Caki2 (cell line): ENCODE measurements at places on chromosomes 7 and 10. TPM values are rescaled to one million over a fixed set of nuclear protein-coding genes. Genes with fewer than 3 reads are reported as not detected.

The IQCE gene
- total RNA-seq: 8.9 and 32.5 TPM in 2 replicates

The SH2B2 gene
- 7.0 and 16.5 TPM in 2 replicates for total RNA-seq

The BTRC gene
- 4.8 and 11.3 TPM in 2 replicates for total RNA-seq

The LIPK gene
- total RNA-seq: not detected in 2 replicates

The C7orf57 gene
- total RNA-seq: 0.26 and 1.6 TPM in 2 replicates

The ADCY1 gene
- total RNA-seq: 0.32 TPM in 1 of 2 replicates, not detected in the other

The H2BK1 gene
- total RNA-seq: not detected in 2 replicates

The MSRB2 gene
- 35.4 and 42.6 TPM in 2 replicates for total RNA-seq

The IL6 gene
- 2.0 and 6.4 TPM in 2 replicates for total RNA-seq

The OR2A25 gene
- not detected in 2 replicates for total RNA-seq

The CYP3A7 gene
- not detected in 2 replicates for total RNA-seq

The LRIT1 gene
- total RNA-seq: not detected in 2 replicates

The VWDE gene
- total RNA-seq: 3.8 and 4.1 TPM in 2 replicates

The OR2A42 gene
- total RNA-seq: not detected in 2 replicates

The CASTOR2 gene
- 2.5 and 3.7 TPM in 2 replicates for total RNA-seq

The KLHL7 gene
- 36.2 and 46.4 TPM in 2 replicates for total RNA-seq

The NUDCD3 gene
- 29.4 and 30.3 TPM in 2 replicates for total RNA-seq

The ASB10 gene
- total RNA-seq: not detected in 2 replicates

The DLX5 gene
- total RNA-seq: 0.10 TPM in 1 of 2 replicates, not detected in the other

The RET gene
- total RNA-seq: 0.37 TPM in 1 of 2 replicates, not detected in the other

The MCM10 gene
- total RNA-seq: 19.9 and 47.0 TPM in 2 replicates

The PARD3 gene
- total RNA-seq: 237 and 254 TPM in 2 replicates

The ANKRD7 gene
- 1.9 and 4.0 TPM in 2 replicates for total RNA-seq

The FAM131B gene
- 0.03 TPM in 1 of 2 replicates, not detected in the other for total RNA-seq

The NXPH1 gene
- 0.14 TPM in 1 of 2 replicates, not detected in the other for total RNA-seq

The PNLIPRP2 gene
- total RNA-seq: 1.4 TPM in 1 of 2 replicates, not detected in the other

The AKR1D1 gene
- not detected in 2 replicates for total RNA-seq

The CLDN4 gene
- 326 and 414 TPM in 2 replicates for total RNA-seq

The ACTR3C gene
- total RNA-seq: 3.7 and 23.0 TPM in 2 replicates

The LZTS2 gene
- total RNA-seq: 35.5 and 37.2 TPM in 2 replicates

The RNF32 gene
- 2.6 and 13.5 TPM in 2 replicates for total RNA-seq

The RHOBTB1 gene
- 23.6 and 26.7 TPM in 2 replicates for total RNA-seq

The TSPAN13 gene
- 47.5 and 57.1 TPM in 2 replicates for total RNA-seq

The NUTM2A gene
- total RNA-seq: 1.7 TPM in 1 of 2 replicates, not detected in the other

The CAPZA2 gene
- 167 and 214 TPM in 2 replicates for total RNA-seq

The HTR7 gene
- 0.03 TPM in 1 of 2 replicates, not detected in the other for total RNA-seq

The FAM25A gene
- total RNA-seq: not detected in 2 replicates

The NRCAM gene
- total RNA-seq: 41.9 and 62.1 TPM in 2 replicates

The MET gene
- 254 and 324 TPM in 2 replicates for total RNA-seq

The LRRC17 gene
- total RNA-seq: 1.5 TPM in 1 of 2 replicates, not detected in the other

The MYH16 gene
- total RNA-seq: 0.09 and 0.24 TPM in 2 replicates

The LRGUK gene
- total RNA-seq: not detected in 2 replicates

The HOXA4 gene
- total RNA-seq: 5.6 and 10.3 TPM in 2 replicates

The SMARCD3 gene
- 12.4 and 13.1 TPM in 2 replicates for total RNA-seq

The TRIM74 gene
- total RNA-seq: 0.96 TPM in 1 of 2 replicates, not detected in the other

The SNX13 gene
- total RNA-seq: 9.8 and 31.9 TPM in 2 replicates

The AFAP1L2 gene
- total RNA-seq: 9.0 and 17.6 TPM in 2 replicates

The FOXI2 gene
- not detected in 2 replicates for total RNA-seq

The LIPN gene
- total RNA-seq: not detected in 2 replicates
